ENCODE measurements at places on chromosomes 1 and 21.

- no peak for DNase-seq
These were observed 78.0 kb downstream of the PTPN14 start for GRCh38 chr1:214473387-214473786.

DNA sequence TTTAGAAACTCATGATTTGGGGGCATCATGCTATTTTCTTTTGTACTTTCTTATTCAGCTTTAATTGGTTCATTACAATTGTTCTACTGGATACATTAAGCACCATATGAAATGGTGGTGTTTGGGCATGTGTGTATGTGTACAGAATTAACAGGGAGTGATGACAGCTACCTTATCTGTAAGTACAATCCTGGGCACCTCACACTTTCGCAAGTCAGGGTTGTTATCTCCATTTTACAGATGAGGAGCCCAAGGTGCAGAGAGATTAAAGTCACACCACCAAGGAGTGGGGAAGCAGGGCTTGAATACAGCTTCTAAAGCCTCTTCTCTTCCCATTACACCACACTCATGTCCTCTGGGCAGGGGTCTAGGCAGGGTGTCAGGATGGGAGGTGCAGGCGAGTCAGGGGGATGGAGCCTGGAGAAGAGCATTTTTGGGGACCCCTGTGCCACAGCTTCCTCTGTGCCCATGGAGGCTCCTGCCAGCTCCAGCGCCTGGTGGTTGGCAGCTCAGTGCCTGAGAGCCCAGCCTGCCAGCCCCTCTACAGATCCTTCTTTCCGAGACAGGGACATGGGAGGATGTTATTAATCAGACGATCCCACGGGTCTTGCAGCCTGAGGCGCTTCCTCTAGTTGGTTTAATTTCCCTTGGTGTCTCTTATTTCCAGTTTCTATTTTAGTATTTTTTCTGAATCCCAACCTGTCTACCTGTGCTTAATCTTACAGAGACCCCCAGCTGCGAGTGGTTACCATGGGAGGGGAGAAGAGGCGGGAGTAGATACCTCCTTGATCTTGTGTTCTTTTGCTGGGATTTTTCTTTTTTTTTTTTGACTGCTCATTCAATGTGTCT, 126.2 kb upstream of the CD34 start:
- DNase-seq, result no peak

GRCh38 chr1:61506236-61506635, 218.7 kb downstream of the TM2D1 start:
- DNase-seq, result no peak

DNA sequence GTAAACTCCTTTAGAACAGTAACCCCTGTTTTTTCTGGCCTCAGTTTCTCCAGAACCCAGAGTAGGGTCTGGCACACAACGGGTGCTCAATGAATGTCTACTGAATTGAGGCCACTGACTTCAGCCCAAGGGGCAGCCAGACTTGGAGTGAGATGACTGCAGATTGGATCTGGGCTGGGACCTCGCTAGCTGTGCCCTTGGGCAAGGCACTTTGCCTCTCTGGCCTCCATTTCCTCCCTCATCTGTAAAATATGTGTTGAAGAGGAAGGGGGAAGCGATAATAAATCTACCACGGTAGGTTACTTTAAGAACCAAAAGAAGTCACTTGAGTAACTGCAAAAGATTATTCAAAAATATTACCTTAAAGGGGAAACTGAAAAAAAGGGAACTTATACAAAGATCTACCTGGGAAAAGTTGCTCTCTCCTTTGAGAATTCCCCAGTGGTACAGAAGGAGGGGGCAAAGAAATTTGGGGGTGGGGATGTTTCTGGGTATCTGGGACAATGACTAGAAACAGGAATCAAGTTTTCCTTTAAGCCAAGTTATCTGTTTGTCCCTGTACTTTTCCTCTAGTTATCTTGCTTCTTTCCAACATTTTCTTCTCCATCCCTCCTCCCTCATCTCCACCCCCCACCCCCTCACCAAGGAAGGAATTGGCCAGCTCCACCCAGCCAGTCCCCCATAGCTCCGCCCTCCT, 394 bp upstream of the GRHL3 start:
- no peak for DNase-seq

- no peak for DNase-seq
These were observed 35.6 kb upstream of the SLC16A1 start for GRCh38 chr1:112991402-112992120.

DNA sequence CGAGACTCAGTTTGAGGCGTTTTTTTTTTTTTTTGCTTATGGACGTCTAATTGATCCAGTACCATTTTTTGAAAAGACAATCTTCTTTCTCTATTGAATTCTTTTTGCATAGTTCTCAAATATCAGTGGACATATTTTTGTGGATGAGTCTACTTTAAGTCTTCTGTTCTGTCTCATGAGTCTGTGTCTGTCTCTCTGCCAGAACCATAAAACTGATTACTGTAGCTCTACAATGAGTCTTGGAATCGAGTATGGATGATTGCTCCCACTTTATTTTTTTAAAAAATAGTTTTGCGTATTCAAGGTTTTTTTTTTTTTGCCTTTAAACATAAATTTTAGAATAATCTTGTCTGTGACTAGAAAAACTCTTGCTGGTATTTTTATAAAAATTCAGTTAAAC, 323.5 kb downstream of the ZNF326 start:
- no peak for DNase-seq

DNA sequence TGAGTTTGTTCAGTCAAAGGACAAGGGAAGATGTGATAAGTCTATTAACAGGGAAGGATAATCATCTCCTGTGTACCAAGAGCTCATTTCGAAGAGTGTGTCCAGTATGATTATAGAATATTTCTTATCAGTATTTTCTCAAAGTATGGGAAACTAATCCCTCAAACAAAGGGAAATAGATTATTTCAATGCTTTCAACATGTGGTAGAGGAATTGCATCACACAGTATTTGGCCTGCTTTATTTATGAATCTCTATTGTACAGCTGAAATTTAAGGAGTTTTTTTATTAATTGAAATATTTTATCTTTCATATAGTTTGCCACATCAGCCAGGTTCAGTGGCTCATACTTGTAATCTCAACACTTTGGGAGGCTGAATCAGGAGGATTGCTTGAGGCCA, 151.0 kb downstream of the CLEC20A start:
- no peak for DNase-seq

DNA sequence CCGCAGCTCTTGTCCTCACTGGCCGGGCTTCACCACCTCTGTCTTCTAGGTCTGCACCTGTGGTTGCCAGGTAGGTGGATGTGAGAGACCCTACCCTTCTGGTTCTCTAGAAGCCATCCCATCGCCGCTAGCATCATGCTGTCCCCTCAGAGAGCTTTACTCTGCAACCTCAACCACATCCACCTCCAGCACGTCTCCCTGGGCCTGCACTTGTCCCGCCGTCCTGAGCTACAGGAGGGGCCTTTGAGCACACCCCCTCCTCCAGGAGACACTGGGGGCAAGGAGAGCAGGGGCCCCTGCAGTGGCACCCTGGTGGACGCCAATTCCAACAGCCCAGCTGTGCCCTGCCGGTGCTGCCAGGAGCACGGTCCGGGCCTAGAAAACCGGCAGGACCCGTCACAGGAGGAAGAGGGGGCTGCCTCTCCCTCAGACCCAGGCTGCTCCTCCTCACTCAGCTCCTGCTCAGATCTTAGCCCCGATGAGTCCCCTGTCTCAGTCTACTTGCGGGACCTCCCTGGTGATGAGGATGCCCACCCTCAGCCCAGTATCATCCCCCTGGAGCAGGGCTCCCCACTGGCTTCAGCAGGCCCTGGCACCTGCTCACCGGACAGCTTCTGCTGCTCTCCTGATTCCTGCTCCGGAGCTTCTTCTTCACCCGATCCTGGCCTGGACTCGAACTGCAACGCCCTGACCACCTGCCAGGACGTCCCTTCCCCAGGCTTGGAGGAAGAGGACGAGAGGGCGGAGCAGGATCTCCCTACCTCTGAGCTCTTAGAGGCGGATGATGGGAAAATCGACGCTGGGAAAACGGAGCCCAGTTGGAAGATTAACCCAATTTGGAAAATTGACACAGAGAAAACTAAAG, 1.2 kb downstream of the RUSC1 start:
- DNase-seq, result no peak
